ENCODE measurements at places on chromosomes 4 and X. TPM values are rescaled to one million over a fixed set of nuclear protein-coding genes. Genes with fewer than 3 reads are reported as not detected.

CT55 gene
- total RNA-seq, result 0.34 TPM

SH3RF1 gene
- 35.2 TPM for total RNA-seq

SPANXC gene
- total RNA-seq, result not detected

USP26 gene
- not detected for total RNA-seq

ZNF275 gene
- 8.5 TPM for total RNA-seq

FHDC1 gene
- total RNA-seq, result 42.0 TPM

CLIC2 gene
- 0.56 TPM for total RNA-seq

PITX2 gene
- 1.3 TPM for total RNA-seq

GATA1 gene
- not detected for total RNA-seq

RHOH gene
- not detected for total RNA-seq

NAA11 gene
- not detected for total RNA-seq

RS1 gene
- total RNA-seq, result not detected

SPARCL1 gene
- not detected for total RNA-seq

All from glutamatergic neuron (in vitro differentiated cells).